ENCODE measurements at places on chromosomes 12 and 14.

DNA sequence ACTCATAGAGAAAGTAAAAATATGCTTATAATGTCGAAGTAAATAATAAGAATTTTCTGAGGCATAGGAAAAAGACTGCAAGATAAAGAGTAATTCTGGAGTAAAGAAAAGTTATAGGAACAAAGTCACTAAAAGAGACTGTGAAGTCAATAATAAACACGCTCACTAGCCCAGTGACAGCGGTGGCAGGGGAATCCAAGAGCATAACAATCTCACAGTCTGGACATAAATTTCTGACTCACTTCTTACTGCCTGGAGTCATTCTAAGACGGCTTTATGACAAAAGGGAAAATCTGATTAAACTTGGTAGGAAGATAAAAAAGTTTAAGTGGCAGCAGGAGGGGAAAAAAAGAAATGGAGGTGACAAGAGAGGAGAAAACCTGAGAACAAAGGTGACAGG, 56.4 kb upstream of the GRIP1 start:
- no peak for DNase-seq

GRCh38 chr12:7160183-7160582, 29.3 kb upstream of the PEX5 start:
- no peak for DNase-seq

- DNase-seq = no peak
Observed at GRCh38 chr14:39592116-39592789, 160.0 kb upstream of the FBXO33 start.

DNA sequence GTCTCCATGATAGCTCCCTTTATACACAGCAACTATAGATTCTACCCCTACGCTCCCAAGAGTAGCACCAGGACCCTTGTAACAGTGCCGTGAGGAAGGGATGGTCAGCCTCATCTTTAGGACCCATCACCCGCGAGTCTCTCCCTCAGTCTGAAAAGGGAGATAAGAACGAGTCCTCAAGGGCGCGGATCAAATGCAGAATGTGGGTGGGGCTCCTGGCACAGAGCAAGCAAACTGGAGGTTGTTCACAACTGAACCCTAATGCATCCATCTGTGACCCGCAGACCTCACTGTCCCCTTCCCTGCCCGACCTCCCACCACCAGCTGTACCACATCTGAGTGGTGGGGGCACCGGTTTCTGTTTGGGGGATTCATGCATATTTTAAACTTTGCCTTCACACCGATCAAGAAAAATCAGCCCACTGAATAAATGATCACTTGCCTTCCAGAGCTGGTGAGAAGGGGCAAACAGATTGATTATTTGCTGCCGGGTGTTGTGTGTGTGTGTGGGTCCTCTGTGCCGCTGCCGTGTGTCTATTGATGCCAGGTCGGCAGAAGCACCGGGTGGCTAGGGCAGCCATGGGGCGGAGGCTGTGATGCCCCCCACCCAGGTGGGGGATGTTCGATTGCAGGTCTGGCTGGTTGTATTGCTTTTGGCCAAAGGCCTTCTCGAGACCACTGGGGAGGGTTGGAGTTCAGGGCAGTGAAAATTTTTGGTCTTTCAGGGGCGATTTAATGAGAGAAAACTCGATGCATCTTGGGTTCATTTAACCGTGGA, 35.7 kb upstream of the BEGAIN start:
- no peak for DNase-seq

DNA sequence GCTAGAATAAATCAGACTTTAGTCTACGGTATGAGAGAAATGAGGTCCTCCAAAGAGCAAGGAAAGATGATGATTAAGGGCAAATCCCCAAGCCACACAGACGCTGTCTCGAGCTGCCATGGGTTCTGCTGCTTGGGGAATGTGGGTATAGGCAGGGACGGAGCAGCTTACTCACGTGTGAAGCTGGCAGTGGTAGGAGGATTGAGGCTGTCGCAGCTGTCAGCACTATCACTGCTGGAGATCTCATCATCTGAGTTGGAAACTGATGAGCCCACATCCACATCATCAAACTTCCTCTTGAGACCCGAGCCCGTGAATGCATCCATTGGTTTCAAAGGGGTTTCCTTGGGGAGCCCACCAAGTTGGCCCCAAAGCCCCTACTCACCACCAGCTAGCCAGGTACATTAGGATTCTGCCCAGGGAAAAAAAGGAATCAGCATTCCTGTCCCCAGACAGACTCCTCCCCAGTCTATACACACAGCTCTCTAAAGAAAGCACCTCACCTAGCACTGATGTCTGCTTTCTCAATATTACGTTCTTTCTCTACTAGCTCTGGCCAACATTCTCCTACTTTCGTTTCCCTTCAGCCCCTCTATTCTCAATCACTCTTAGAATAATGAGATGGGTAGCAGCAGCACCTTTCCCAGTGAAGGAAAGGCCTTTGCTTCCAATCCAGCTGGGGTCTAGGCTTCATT, 7.0 kb downstream of the CSRNP2 start:
- no peak for DNase-seq

DNA sequence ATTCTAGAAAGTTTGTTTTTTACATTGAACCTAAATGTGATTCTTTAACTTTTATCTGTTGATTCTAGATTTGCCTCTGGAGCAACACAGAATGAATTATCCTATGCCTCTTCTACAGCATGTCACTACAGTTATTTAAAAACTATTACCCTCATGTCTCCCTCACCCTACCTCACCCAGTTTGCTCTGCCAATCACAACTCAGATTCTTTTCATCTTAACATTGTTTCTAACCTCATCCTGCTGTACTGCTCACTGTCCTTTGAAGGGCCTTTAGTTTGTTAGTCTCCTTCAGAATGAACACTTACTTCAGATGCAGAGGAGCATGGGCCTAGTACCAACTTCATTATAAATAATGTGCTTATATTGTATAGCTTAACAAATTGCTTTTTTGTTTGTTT, 21.5 kb downstream of the YLPM1 start:
- DNase-seq = no peak

DNA sequence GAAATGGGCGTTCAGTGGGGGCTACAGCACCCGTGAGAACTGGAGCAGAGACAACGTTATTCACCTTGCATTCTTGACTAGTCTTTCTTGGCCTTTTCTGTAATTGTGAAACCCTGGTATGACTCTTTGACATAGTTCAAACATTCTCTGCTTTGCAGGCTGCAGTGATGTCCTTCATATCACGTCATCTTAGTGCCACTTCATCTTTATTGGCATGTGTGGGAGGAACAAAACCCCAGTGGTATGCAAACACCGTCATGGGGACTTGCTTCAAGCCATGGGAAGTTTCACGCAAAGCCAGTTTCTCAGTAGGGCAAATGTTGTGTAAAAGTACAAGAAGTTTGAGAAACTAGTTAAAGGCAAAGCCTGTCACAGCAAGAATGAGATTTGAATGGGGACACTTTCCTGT, 20.2 kb upstream of the DUSP16 start:
- no peak for DNase-seq

DNA sequence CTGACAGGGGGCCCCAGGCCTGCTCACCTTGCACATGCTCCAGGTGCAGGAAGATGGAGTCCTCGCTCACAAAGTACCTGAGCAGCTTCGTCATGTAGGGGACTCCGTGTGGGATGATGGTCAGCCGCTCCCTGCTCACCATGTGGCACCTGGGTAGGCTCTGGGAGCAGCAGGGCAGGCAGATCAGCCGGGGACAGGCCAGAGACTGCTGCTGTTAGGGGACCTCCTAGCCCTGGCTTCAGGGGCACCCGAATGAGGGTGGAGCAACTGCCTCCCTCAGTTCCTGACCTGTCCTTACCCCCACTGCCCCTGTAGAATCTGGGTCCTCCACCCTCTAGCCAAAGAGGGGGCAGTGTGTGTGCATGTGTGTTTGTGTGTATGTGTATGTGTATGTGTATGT, 11.8 kb downstream of the RPS6KL1 start:
- no peak for DNase-seq

DNA sequence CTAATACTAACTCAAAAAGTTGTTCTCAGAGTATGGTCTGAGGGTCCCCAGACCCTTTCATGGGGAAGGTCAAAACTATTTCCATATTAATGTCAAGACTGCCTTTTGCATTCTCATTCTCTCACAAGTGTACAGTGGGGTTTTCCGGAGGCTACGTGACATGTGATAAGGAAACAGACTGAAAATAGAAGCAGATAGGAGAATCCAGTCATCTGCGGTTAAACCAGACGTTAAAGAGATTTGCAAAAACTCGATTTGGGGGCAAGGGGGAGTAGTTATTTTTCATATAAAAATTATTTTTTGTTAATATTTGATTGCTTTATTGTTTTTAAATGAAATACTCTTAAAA, 1.0 kb upstream of the NAP1L1 start:
- no peak for DNase-seq

- no peak for DNase-seq
Observed at GRCh38 chr14:51644217-51644933, 7.3 kb upstream of the FRMD6 start.

DNA sequence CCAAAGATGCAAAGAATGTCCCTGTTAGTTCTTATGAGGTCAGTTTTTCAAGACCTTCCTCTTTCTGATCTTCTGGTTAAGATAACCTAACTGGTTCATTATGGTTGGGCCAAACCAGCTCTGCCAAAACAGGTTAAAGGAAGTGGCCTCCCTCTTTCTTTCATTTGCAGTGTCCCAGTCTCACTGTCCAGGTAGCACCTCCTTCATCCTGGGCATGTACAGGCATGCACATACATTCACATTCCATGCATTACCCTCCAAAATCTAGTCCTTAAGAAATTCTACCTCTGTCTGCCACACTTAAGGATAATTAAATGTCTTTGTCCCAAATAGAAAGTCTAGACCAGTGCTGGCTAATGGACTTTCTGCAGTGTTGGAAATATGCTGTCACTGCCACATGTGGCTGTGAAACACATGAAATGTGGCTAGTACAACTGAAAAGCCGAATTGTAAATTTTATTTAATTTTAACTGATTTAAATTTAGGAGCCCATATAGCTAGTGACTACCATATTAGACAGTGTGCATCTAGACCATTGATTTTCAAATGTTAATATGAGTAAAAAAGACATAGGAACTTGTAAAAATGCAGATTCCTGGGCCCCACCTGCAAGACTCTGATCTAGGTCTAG, 169.3 kb downstream of the PCNX1 start:
- DNase-seq = no peak

DNA sequence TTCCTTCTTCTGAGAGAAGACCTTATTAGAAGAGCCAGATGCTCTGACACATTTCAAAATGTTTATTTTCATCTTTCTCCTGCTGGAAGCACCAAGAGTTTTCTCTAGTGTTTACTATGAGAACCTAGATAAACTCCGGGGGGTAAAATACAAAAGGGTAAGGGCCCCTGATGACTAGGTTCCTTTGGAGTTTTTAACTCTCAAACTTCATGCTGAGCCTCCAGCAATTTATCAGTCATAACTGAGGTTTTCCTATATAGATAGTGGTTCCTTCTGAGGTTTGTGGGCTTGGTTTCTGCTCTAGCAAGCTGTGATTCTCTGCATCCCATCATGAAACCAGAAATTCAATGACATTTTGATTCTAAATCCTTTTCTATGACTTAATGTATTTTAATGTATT, 210.9 kb downstream of the LRFN5 start:
- DNase-seq = no peak

- no peak for DNase-seq
Observed at GRCh38 chr14:103390605-103391004, 5.4 kb downstream of the MARK3 start.

- no peak for DNase-seq
Observed at GRCh38 chr12:10182354-10183049, 3.7 kb downstream of the TMEM52B start.

DNA sequence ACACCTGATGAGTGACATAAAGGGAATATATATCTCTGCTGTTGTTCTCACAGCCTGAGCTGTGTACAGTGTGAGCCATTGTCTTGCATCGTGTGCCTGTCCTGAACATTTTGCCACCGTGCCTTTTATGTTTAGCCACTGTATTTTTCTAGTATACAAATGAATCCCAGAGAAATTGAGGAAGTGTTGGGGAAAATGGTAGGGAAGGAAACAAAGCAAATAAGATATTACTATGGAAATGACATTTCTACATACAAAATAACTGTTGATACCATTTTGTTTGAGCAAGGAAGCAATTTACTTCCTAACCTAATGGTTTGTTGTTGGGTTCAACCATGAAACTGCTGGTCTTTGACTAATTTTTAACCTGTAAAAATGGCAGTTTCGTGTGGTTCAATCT, 5.5 kb downstream of the PSMA6 start:
- no peak for DNase-seq

DNA sequence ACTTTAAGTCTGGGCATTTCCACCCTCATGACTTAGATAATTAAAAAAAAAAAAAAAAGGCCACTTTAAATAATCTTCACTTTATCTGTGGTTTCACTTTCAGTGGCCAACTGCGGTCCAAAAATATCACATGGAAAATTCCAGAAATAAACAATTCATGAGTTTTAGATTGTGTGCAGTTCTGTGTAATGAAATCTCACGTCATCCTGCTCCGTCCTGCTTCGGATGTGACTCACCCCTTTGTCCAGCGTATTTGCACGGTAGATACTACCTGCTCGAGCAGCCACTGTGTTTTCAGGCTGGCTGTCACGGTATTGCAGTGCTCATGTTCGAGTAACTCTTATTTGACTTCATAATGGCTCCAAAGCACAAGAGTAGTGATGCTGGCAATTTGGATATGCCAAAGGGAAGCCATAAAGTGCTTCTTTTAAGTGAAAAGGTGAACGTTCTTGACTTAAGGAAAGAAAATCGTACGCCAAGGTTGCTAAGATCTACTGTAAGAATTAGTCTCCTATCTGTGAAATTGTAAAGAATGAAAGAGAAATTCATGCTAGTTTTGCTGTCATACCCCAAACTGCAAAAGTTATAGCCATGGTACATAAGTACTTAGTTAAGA, 2.4 kb downstream of the E2F7 start:
- DNase-seq = no peak

DNA sequence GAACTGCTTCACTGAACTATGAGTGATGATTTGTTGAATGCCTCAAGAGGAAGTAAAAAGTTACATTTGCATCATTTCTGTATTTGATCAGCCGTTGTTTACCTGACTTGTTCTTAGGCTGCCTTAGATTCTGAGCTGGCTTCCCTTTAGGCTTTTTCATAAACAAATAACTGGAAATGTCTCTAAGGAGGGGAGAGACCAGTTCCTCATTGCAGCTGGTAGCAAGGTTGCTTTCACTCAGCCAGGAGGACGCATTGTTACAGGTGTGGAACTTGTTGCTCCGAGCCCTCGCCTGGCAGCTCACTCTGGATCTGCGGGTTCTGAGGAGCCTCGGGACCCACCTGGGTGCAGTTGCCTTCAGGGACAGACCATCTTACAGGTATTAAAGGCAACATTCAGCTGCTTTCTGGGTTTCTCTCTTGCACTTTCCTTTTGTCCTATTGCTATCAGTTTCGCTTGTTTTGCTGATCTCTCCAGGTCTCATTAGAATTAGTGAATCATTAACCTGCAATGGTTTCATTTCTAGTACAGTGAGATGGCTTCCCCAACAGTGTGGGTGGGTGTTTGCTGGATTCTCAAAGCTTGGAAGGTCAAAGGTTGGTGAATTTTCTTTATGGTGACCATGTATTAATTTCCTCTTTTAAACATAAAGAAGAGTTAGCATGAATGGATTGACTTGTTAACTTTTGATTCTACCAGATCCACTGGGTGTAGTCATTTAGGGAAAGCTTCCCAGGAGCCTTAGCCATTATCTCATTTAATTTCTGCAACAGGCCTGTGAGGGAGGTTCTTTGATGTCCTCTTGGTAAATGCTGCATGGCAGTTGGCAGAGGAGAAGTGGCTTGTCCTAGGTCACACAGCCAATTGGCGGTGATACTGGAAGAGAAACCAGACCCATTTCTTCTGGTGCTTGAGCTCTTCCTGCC, at the start of gene PLEKHG7:
PLEKHG7 (plus strand) TSS at position 236 of the 926 bp plus-strand sequence. CDS start 3,643 bp downstream, outside the sequence.
- no peak for DNase-seq
